ENCODE measurements at places on chromosomes 4 and X.
A peak's percentile ranks its signal among the peaks of the same experiment; 100 is the strongest.

GRCh38 chr4:106032851-106033286 is 137.6 kb downstream of the NPNT start:
- no peak for DNase-seq

DNA sequence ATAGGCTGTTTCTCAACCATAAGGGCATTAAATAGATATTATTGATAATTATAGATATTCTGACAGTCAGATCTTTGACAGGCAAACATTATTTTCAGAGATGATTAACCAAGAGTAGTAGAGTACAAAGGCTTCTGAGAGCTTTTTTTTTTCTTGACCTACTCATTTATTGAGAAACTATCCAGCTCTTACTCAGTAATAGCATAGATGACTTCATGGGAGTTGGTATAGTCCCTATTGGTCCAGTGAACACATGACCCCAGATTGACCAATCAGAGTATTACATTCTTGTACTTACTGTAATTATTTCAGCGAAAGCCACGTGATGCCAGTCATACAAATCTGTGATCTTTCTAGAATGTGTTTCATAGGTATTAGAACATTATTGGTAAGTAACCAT is 508.7 kb downstream of the FSTL5 start:
- no peak for DNase-seq

GRCh38 chr4:77132652-77133312 is 24.2 kb upstream of the CCNG2 start:
- no peak for DNase-seq

- no peak for DNase-seq
Observed at GRCh38 chr4:75948822-75949444, 8.1 kb upstream of the NAAA start.

- DNase-seq, result no peak
Observed at GRCh38 chr4:16727218-16727617, 171.2 kb downstream of the LDB2 start.

DNA sequence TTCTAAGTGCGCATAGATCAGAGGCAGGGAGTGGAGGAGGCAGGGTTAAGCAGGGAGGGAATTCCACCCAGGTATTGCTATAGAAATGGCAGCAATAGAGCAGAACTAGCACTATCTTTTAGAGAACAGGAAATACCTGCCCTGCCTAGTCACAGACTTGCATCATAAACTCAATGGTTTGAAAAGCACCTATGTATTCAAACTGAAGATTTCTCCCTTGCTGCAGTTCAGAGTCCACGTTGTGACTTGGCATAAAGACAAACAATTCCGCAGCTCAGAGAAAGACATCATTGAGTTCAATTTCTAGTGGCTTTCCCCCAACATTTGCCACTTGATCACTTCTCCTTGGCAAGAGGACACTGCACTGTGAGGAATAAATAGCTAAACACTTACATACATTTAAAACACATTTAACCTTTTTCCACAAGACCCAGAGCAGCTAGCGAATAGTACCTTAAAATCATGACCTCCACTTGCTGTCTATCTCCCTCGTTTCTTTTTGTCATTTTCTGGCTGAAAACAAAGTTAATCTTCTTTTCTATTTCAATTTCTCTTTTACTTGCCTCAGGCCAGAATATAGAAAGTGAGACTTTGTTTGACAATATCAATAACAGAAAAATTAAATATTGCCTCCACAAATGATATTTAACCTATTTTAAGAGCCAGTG is 42.4 kb downstream of the SLC7A11 start:
- DNase-seq, result no peak

DNA sequence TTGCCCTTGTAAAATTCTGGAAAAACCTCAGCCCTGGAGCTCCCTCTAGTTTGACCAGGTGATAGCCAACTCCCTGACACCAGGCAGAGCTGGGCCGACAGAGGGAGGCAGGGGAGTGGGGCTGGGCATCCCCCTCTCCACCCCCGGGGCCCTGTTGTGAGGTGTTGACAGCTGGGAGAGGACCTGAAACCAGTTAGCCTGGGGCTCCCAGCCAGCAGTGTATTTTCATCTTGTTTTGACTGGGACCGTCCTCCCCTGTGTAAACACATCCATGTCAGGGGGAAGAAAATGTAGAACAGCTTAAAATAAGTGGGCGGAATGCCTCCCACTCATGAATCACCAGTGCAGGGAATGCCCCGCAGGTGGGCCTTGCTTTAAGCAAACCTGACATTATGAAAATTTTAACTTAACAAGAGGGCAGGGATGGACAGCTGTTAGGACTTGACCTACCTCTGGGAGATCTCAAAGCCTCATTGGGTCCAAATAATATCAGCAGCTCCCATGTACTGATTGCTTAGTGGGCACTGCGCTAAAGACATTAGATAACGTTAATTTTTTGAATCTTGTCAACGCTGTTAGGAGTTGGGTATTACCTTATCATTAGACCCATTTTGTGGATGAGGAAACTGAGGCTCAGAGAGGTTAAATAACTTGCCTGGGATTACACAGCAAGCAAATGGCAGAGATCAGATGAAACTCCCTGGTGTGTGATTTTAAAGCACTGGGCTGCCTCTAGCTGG is 45.9 kb downstream of the TSC22D3 start:
- DNase-seq, result no peak

GRCh38 chr4:144903953-144904711 is 193.9 kb downstream of the ANAPC10 start:
- DNase-seq, result no peak

DNA sequence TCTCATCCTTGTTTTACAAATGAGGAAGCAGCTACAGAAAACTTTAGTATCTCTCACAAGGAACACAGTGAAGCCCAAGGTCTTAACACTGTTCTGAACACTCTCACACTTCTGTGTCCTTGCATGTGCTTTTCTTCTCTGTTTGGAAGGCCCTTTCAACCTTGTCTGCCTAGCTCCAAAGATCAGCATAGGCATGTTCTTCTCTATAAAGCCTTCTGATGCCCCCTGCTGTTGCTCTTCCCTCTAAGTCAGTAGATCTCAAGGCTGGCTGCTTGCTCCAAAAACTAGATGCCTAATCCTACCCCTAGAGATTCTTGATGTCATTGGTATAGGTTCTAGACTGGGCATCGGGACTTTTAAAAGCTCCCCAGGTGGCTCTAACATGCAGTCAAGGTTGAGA is 5.9 kb downstream of the APOO start:
- DNase-seq, result peak; percentile 3

- DNase-seq, result peak; percentile 15
Observed at GRCh38 chr4:71270901-71271300, 67.9 kb upstream of the SLC4A4 start.

GRCh38 chrX:41733939-41734338 is 10.0 kb downstream of the GPR82 start:
- no peak for DNase-seq

- DNase-seq, result no peak
Observed at GRCh38 chr4:142130666-142131065, 494.3 kb downstream of the IL15 start.

GRCh38 chrX:53004038-53004437 is 44.6 kb upstream of the GPR173 start:
- no peak for DNase-seq

DNA sequence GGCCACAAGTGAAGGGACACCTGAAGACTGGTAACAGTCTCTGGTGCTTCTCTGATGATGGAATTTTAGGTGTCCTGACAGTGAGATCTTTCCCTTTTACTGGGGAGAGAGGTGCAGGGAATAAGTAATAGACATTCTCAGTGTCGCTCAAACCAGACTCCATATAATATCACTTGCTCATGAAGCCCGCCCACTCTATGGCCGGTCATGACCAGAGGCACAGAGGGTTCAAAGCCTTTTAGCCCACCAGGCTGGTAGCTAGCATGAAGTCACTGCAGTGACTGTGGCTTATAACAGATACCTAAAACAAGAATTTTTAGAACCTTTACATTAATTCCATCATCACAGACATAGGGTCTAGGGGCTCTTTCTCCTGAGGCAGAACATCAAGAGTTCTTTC is 2.9 kb downstream of the CD40LG start:
- DNase-seq, result no peak

DNA sequence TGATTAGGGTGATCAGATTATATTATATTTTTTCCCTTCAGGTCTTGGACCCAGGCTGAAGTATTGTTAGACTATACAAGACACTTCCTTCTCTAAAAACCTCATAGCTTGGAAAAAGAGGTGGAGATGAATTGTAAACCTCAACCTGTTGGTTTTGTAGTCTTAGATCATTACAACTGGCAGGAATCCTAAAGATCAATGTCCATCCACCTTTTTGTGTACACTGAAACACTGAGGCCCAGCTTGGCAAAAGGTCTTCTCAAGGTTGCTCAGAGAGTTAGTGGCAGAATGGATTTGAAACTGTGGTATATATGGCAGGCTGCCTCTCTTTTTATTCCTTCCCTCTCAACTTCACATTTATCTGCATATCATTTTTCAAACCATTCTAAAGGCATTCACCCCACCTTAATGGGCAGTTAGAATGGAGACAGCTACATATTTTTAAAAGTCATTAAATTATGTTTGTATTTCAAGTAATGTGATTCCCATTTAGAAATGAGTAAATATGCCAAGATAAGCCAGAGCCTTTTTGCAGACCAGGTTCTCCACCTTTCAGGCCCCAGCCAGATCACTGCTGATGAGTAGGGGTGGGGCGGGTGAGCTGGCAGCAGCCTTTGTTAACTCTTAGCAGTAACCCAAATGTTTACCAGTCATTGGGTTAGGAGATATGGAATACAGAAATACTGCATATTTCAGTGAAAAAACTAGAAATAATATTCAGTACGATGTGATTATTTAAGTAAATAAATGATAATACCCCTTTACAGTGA is 243.2 kb upstream of the F9 start:
- no peak for DNase-seq

All from T-helper 2 cell (primary cell).